ENCODE measurements at places on chromosomes 7 and 10.

- no peak for DNase-seq
Observed at GRCh38 chr7:137625197-137625596, 221.6 kb downstream of the DGKI start.

- DNase-seq = no peak
Observed at GRCh38 chr10:7503190-7503589, 92.4 kb upstream of the SFMBT2 start.

DNA sequence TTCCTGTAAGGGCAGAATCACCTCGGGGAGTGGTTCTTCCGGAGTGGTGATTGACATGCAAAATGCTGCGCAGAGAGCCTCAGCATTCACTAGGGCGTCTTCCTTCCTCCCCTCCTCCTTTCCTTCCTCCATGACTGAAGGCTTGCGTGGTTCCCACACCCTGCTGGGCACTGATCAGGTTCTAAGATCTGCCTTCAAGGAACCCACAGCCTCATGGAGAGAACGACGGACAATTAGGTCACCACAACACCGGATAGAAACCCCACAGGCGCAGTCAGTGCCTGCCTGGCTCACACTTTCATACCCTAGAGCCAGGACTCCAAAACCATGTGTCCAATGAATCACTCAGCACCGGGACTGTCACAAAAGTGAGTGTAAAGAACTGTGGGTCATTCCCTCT lies 131.3 kb downstream of the DPP6 start:
- DNase-seq = no peak

DNA sequence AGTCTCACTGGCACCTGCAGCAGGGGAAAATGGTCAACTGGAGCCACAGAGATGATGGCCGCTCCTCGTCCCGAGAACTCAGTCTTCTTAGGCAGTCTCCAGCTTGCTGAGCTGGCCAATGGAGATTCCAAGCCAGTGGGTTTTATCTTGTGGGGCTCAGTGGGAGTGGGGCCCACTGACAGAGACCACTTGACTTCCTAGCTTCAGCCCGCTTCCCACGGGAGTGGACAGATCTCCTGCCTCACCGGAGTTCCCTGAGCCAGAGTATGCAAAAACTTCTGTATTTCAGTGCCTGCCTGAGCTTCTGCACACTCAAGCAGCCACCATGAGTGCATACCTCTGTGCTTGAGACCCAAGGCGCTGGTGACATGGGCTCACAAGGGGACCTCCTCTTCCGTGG lies 105.8 kb downstream of the ZWINT start:
- DNase-seq = no peak

DNA sequence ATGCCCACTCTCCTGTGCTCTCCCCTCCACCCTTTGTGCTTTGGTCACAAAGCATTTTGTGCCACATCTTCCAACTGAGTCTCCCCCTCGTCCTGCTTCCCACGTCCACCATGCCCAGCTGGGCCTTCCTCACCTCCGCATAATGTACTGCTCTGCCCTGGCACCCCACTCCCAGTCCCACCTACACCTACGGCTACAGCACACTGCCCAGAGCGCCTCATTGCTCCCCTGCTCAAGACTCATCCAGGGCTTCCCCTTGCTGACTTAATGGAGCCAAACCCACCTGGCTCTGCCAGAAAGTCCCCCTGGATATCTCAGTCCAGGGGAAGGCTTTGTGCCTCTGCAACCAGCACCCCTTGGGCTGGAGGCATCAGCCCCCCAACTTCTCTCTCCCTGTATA lies 299.2 kb upstream of the ZMIZ1 start:
- DNase-seq = no peak

- no peak for DNase-seq
Observed at GRCh38 chr10:118569241-118569881, 26.1 kb downstream of the PRLHR start.

DNA sequence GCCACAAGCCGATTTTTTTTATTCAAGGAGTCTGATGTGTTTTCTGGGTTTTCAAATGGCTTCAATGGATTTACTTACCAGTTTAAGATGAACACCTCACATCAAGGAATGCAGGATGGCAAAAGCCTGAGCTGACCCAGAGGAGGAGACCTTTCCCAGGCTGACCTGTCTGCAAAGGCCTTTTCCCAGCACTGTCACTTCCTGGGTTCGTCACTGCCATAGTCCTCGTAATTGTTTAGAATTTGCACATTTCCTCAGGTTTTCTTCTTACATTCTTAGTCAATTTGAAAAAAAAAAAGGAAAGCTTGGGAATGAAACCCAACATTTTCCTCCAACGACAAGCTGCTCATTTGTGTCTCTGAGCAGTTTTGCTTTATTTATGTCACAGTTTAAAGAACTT lies 42.0 kb downstream of the PTER start:
- no peak for DNase-seq

DNA sequence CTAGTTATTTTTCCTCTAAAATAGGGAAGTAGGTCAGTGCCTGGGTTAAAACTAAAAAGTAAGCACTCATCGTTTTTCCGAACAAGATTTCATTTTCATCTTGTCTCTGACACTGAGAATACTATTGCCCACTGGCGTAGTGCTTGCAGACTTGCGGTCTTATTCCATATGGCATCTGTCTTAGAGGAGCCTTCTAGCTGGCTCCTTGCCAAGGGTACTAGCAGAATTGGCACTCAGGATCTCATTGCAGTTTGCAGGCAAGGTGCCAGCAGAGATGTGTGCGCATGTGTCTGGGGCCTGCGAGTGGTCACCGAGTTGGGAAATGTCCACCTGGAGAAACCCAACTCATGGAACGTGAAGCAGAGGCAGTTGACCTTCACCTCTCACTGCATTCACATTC lies 143.4 kb downstream of the CELF2 start:
- no peak for DNase-seq

GRCh38 chr10:62992145-62992721 lies 140.9 kb upstream of the NRBF2 start:
- DNase-seq = no peak

- no peak for DNase-seq
Observed at GRCh38 chr7:29606830-29607229, 43.2 kb downstream of the PRR15 start.

DNA sequence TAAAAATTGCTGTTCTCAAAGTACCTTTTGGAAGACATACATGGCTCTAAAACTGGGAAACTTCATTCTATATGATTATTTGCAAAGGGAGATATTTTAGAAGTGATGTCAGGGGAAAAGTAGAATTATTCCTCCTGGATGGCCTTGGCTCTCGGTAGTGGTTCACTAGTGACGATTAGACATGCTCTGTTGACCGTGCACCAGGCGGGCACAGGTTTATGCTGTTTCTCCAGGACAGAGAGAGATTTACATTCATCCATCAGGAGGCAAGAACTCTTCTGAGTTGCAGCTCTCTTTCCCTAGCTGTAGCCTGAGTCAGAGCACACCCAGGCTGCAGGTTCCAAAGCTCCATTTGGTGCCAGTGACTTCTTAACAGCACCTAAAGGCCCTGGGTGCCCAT lies 184.9 kb upstream of the WDR11 start:
- DNase-seq = no peak

GRCh38 chr10:63255316-63255715 lies 122.2 kb downstream of the NRBF2 start:
- no peak for DNase-seq

DNA sequence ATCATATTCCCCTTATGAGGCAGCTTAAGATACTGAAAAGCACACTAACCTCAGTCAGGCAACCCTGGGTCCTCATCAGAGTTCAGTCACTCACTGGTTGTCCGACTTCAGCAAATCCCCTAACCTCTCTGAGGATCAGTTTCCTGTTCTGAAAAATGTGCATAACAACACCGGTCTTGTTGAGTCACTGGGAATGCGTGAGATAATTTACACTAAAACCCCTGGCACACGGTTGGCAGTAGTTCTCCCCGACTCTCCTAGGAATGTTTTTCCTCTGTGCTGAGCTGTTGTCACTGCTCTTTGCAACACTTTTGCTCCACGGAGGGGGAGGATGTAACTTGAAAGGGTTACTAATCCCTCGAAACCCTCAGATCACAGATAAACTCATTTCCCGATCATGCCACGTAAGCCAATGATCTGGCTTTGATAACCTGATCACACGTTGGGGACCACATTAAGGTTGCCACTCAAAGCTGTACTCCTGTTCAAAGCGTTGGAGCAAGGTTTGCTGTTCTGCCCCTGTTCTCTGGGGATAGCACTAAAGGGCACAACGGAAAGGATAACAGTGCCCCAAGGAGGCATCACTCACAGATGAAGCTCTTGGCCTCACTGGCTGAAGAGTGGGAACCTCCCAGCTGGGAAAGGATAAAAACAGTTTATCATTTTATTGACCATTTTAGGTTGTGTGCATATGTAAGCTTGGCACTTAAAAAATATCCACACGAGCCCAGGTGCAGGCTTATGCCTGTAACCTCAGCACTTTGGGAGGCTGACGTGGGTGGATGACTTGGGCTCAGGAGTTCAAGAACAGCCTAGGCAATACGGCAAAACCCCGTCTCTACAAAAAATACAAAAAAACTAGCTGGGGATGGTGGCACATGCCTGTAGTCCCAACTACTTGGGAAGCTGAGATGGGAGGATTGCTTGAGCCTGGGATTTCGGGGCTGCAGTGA lies 5.0 kb upstream of the RBM17 start:
- DNase-seq = no peak

DNA sequence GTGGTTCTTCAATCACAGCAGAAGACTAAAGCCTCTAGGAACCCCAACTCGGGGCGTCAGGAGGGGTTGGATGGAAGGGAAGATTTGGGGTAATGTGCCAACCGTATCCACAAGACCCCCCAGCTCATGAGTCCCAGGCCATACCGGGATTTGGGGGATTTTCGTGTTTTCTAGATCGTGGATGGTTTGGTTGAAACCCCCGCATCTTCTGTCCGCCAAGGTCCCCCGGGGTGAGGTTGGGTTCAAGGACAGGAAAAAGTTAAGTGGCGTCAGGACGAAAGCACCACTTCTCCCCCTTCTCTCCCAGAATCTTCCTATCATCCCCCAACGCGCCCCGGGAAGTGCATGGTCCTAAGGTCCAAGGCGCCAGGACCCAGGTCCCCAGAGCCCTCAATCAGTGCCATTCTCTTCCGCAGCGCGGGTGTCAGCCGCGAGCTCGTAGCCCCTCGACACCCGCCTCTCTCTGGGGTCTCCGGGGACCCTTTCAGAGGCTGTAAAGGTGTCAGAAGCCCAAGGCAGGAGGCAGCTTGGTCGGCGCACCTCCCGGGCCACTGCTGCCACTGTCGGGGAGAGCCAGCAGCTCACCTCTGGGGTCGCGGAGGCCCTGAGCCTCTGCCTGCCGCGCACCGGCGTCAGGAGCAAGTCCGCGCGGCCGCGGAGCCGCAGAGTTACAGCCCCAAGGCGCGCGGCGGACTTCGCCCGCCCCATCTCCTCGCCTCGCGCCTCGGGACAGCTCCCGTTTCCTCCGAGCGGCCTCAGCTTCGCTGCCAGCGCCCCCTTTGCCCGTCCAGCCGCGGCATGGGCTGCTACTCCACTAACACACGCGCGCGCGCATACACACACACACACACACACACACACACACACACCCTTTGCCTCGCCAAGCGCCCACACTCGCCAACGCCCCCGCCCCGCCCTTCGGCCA lies 1.5 kb downstream of the MKX start:
- no peak for DNase-seq

- DNase-seq = no peak
Observed at GRCh38 chr10:77405771-77406241, 231.8 kb downstream of the KCNMA1 start.

DNA sequence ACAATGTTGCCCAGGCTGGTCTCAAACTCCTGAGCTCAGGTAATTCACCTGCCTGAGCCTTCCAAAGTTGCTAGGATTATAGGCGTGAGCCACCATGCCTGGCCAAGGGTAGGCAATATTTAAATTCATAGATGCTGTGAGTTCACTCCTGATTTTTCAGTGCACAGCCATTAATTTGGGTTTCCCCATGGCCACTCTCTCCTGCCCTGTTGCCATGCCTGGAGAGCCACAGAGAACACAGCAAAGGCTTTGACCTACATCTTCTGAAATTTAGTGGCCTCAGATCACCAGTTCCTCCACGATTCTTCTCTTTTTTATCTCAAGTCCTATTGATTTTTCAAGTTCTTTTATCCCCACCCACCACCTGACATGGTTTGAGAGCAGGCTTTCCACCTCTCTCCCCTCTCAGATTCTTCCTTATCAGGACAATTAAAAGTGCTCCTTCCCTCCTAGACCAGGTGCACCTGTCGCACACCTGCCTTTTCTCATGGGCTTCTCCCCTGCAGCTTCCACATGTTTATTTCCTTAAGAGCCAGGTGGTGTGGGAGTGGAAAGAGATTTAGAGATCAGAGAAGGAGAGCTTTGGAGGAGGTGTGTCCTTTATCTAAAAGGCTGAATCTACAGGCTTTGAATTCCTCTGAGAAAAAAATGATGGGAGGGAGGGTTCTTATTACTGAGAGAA lies 123.8 kb downstream of the ADRA2A start:
- no peak for DNase-seq

DNA sequence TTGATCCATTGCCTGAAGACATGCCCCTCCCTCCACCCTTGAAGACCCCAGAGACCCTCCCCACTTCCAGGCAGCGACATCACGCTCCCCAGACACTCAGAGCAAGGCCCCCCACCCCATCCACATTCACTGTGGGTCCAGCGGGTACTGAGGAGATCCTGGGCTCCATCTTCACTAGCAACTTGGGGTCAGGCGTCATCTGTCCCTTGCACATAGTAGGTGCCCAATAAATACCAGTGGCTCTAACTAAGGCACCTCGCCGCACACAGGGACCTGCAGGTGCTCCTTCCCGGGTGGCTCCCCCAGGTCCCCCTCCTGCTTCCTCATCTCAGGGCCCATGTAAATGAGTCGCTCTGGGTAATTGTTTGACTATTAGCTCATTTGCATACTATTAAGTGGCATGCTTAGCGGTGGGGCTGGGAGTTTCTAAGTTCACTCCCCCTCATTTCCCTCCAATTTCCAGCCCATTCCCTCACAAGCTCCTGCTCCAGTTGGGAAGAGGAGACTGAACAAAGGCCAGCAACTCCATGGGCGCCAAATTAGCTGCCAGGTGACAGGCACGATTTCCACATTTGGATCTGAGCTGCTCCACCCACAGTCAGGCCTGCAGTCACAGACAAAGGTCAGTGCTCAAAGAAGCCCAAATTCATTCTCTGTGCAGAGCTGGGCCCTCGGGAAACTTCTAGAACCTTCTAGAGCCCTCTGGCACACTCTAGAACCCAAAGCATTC lies 29.7 kb downstream of the EBF3 start:
- no peak for DNase-seq

- no peak for DNase-seq
Observed at GRCh38 chr10:99674762-99675161, 15.5 kb downstream of the ENTPD7 start.

GRCh38 chr10:77673101-77673500 lies 35.5 kb upstream of the KCNMA1 start:
- no peak for DNase-seq

DNA sequence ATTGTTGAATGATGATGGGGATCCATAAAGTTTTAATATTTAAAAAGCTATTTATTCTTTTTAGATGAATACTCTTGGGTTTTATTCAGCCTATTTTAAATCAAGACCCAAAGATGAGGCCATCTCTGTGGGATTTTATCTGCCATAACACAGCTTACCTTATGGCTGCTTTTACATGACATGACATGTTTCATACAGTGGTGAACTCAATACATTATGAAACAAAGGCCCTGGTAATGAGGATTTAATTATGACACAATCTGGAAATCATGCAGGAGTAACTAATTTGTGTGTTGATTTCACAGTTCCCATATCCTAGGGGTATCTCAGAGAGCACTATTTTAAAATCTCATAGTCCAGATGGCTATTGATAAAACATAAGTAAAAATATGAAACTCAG lies 661.8 kb upstream of the FZD8 start:
- DNase-seq = no peak

All from stimulated activated CD8-positive, alpha-beta memory T cell treated with anti-CD3 and anti-CD28 coated beads, Interleukin-4, amount 100 ng/mL, for 1 hour (primary cell).